ENCODE measurements at places on chromosomes 12 and 14. TPM values are rescaled to one million over a fixed set of nuclear protein-coding genes. Genes with fewer than 3 reads are reported as not detected.

DNA sequence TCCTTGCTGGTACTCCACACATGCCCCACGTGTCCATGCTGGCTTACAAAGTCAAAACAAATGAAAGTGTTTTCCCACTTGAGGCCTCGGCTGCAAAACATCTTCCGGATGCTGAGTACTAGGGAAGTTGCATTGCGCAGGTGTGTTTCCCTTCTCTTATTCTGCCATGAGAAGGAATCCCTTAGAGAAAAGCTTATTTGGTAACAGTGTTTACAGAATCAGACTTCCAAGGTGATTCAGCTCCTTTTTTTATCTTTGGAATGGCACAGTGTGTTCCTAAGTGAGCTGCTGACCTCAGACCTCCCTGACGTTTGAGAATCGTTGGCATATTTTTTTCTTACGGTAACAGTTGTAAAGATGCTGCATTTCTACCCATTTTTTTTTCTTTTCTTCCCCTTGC lies 211.3 kb downstream of the ESR2 start:
- H3K36me3 ChIP-seq: no peaks in the 10 kb centered on the region
- H3K4me1 ChIP-seq: no peaks in the 10 kb centered on the region
- H3K27ac ChIP-seq: peak overlapping the region; percentile 75
- H3K27me3 ChIP-seq: no peaks in the 10 kb centered on the region

DNA sequence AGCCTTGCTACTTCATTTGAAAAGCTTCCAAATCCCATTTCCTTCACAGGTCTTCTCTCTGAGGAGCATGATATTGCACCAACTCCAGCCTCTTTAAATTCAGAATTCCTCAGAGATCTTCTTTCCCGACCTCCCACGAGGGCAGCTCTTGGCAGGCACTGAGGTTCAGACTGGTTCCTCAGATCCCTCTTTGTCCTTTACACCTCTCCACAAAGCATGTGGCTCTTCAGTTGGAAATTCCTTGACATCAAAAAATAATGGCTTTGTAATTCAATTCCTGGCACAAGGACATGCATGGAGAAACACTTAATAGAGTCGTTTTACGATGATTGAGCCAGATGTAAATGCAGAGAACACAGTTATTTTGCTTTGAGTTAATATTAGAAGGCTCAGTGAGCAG lies 63.2 kb upstream of the TMX1 start:
- H3K27me3 ChIP-seq: no peaks in the 10 kb centered on the region
- H3K27ac ChIP-seq: no peak overlapping the region
- no peak for DNase-seq
- no peaks in the 10 kb centered on the region for H3K36me3 ChIP-seq
- H3K4me3 ChIP-seq: no peak overlapping the region

ENDOU gene
- total RNA-seq: 0.28 TPM

- H3K36me3 ChIP-seq: no peaks in the 10 kb centered on the region
- H3K27me3 ChIP-seq: no peaks in the 10 kb centered on the region
- H3K4me1 ChIP-seq: no peaks in the 10 kb centered on the region
- H3K4me3 ChIP-seq: no peak overlapping the region
- peak overlapping the region; percentile 55 for H3K27ac ChIP-seq
These were observed 11.2 kb downstream of the BCL2L14 start for GRCh38 chr12:12081836-12082497.

GTF2A1 gene
- 28.2 TPM for total RNA-seq

GRCh38 chr12:65999564-66000280 lies 130.8 kb downstream of the LLPH start:
- no peak for DNase-seq
- H3K27ac ChIP-seq: no peak overlapping the region
- no peaks in the 10 kb centered on the region for H3K27me3 ChIP-seq

FITM1 gene
- not detected for total RNA-seq

DNA sequence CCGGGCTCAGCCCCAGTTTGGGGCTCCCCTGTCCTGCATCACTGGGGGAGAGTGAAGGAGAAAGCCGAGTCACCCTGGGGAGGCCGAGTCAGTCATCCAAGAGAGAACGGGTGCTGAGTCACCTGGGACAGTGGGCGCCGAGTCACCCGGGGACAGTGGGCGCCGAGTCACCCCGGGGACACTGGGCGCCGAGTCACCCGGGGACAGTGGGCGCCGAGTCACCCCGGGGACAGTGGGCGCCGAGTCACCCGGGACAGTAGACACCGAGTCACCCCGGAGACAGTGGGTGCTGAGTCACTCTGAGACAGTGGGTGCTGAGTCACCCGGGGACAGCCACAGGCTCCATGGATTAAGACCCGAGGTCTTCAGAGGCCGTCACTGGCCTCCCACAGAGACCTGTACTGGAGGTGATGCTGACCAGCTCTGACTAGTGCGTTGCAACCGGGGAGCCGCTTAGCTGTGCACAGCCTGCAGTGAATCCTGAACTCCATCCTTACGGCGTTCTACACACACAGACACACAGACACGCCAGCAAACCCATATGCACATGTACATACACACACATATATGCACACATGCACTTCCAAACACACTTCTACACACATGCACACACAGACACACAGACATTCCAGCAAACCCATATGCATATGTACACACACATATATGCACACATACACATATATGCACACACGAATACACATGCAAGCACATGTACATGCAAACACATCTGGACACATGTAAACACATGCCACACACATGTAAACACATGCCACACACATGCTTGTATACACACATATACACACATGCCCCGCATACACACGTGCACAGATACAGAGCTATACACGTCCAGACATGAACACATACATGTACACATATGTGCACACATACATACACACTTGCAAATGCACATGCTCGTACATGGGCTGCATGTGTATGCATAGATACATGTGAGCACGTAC lies 64.9 kb upstream of the GALNT9 start:
- H3K4me1 ChIP-seq: no peaks in the 10 kb centered on the region
- no peak for DNase-seq
- no peak overlapping the region for H3K27ac ChIP-seq
- H3K27me3 ChIP-seq: no peaks in the 10 kb centered on the region
- no peaks in the 10 kb centered on the region for H3K36me3 ChIP-seq
- H3K4me3 ChIP-seq: no peak overlapping the region

DNA sequence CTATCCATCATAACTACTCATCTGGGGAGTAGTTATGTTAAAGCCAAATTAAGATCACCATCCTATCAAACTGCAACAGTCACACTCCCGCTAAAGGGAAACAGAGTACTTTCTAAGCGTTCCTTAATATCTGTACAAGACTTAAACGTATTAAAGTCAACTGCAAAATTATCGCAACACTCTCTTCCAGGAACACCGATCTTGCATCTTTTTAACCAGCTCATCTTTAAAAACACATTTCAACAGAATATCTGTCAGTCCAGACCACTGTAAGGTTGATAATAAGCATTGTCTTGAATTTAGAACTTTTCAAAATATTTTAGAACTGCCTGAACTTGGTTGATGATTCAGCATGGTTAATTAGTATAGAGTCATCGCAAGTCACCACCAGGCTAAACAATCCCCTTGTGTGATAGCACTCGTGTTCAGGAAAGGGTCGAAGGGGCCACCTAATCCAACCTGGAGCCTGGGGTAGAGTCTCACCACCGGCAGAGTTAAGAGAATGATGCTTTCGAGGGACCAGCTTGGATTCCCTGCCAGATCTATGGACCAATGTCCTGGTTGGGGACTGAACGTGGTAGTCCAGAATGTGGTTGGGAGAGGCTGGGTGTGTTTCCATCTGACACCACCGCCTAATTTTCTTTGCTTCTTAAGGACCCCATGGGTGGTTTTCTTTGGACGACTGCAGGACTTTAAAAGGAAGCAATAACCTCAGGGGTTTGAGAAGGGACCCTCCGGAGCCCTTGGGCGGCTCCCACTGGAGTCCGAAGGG lies 890 bp downstream of the SPTLC2 start:
- H3K27ac ChIP-seq: peak overlapping the region; percentile 84
- H3K4me3 ChIP-seq: peak overlapping the region; percentile 70
- H3K36me3 ChIP-seq: no peaks in the 10 kb centered on the region
- H3K4me1 ChIP-seq: no peaks in the 10 kb centered on the region

EML5 gene
- total RNA-seq: 4.4 TPM

DNA sequence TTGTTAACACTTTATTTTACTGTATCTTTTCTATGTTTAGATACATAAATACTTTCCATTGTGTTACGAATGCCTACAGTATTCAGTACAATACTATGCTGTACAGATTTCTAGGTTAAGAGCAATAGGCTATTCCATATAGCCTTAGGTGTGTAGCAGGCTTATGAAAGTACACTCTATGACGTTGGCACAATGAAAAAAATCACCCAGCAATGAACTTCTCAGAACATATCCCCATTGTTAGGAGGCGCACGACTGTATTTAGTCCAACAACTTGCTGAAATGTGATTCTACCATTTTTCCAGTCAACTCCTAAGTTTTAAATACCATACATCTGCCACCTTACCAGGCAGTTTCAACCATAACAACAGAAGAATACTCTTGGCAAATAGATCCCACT lies 1.8 kb downstream of the PARP11 start:
- no peaks in the 10 kb centered on the region for H3K27me3 ChIP-seq
- no peaks in the 10 kb centered on the region for H3K36me3 ChIP-seq
- H3K4me3 ChIP-seq: no peak overlapping the region
- H3K27ac ChIP-seq: no peak overlapping the region

DNA sequence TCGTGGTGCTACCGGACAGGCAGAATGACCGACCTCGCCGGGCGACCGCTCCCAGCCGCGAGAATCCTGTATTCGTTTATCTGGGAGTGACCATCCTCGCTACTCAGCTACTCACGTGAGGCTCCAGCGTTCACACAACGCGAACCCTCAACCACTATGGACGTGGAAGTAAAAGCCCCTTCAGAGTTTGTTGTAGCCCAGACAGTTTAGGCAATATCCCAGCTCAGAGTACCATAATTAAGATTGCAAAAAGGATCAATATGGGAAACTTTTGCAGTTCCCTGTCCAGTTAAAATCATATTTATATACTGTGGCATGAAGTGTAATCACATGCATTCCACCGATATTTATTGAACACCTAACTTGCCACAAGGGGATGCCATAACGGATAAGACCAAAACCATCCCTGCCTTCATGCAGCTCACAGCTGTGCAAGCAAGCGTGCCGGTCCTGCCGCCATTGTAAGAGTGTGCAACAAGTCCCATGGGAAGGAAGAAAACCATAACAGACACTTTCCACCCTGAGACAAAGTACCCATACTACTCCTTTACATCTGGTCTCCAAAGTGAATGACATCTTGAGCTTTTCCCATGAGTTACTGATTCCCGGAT lies 938 bp upstream of the MAX start:
- no peaks in the 10 kb centered on the region for H3K27me3 ChIP-seq
- peaks cover 7% of the 10 kb centered on the region for H3K4me1 ChIP-seq
- H3K4me3 ChIP-seq: peak overlapping the region; percentile 54
- DNase-seq: no peak
- H3K27ac ChIP-seq: peak overlapping the region; percentile 60

RBM23 gene
- total RNA-seq: 1,866 TPM

DNA sequence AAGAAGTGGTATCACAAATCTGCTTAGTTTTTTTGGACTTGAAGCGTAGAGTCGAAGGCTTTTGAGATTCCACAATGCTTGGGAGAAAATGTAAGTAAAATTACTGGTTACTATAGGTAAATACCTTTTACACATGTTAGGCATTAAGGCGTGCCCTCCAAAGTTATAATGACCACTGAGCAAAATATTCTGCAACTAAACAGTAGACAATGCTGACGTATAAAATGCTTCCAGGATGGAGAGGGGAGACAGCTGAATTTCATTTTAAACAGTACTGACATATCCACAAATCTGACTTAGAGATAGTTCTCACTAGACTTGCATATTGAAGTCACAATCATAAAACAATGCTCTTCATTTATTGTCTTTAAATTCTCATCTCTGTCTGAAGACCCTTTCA lies 144.5 kb upstream of the DCN start:
- H3K36me3 ChIP-seq: no peaks in the 10 kb centered on the region
- H3K4me3 ChIP-seq: peak overlapping the region; percentile 13
- no peak for DNase-seq
- no peaks in the 10 kb centered on the region for H3K4me1 ChIP-seq
- H3K27ac ChIP-seq: peak overlapping the region; percentile 87

KLRD1 gene
- total RNA-seq: 0.97 TPM

DNA sequence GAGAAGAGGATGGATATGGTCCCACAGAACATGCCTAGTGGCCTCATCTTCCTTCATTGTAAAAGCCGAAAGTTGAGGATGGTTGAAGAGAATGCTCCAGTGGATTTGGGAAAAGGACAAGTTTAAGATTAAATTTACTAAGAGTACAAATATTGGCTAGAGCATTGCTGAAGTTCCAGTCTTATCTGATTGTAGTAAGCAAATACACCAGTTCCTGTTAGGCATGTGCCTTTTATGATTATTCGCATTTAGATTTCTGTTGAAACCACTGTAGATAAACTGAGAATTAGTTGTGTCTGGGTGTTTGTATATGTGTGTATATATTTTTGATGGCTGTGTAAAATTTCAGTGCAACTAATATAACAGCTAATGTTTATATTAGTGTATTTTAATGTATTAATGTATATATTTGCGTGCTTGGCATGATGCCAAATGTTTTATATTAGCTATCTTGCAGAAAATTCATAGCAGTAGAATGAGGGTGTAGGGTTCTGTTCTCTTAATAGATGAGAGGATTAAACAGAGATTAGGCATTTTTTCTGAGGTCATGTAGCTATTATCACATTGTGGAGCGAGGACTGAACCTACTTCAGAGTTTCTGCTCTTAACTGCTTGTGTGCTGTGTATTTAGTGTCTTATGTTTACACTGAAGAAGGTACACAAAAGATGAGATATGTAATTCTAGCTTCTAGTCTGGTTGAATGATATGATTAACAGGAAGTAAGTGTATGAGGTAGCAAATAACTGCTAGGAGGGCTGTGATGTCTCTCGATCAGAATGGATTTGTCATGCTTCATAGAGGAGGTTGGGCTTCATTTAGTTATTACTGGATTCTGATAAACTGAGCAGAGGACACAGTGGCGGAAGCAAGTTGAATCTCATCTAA lies 21.1 kb downstream of the FKBP3 start:
- H3K27me3 ChIP-seq: no peaks in the 10 kb centered on the region
- no peak overlapping the region for H3K27ac ChIP-seq
- H3K4me1 ChIP-seq: no peaks in the 10 kb centered on the region
- H3K36me3 ChIP-seq: no peaks in the 10 kb centered on the region
- H3K4me3 ChIP-seq: no peak overlapping the region

GRCh38 chr14:103141117-103141796 lies 18.0 kb downstream of the TNFAIP2 start:
- no peak for DNase-seq
- H3K4me3 ChIP-seq: no peak overlapping the region
- H3K27ac ChIP-seq: no peak overlapping the region
